GM23338 (cell line): ENCODE measurements at places on chromosomes 5 and 9. TPM values are rescaled to one million over a fixed set of nuclear protein-coding genes. Genes with fewer than 3 reads are reported as not detected.

DOCK8 gene
- total RNA-seq = 0.50 and 0.94 TPM in 2 replicates

SYK gene
- 5.4 and 5.8 TPM in 2 replicates for total RNA-seq

DNA sequence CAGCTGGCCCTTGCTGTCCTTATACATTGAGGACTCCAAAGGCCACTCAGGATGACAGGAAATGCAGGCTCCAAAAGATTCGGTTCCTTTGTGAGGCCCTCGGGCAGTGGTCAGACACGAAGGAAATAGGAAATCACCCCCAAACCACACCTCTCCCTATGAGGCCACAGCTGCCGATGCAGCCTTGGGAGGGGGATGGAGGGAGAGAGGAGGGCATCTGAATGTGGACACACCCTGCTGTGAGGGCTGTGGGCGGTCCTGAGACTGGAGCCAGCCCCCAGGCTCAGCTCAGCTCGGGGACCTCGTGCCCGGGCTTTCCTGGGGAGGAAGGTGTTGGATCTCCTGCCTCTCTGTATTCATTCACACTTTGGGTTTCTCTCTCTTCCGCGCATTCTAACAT, 2.7 kb upstream of the CLPTM1L start:
- no peak overlapping the region for H3K4me3 ChIP-seq
- no peaks in the 10 kb centered on the region for H3K27me3 ChIP-seq
- peaks cover 11% of the 10 kb centered on the region for H3K4me1 ChIP-seq
- H3K27ac ChIP-seq = no peak overlapping the region

DNA sequence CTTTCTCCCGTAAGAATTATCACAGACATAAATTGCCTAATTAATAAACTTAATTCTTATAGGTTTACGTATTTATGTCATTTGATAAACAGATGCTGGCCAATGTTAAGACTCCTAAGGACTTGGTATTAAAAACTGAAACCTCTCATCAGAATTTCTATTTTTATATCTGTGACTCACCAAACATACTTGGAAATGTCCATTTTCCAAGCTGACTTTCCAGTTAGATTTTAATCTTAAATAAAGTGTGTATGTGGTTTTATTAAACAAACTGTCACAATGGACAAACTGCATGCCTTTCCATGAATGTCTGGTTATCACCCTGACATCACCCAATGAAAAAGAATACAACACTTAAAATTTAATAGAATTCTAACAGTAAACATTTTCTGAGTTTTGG, 12.6 kb upstream of the COL23A1 start:
- no peaks in the 10 kb centered on the region for H3K4me1 ChIP-seq
- no peak overlapping the region for H3K4me3 ChIP-seq
- no peak for DNase-seq
- peaks cover 36% of the 10 kb centered on the region for H3K36me3 ChIP-seq
- no peak overlapping the region for H3K27ac ChIP-seq
